ENCODE measurements at places on chromosomes 3 and 15.

- DNase-seq: no peak
Measured at GRCh38 chr3:73188707-73189106, 127.2 kb downstream of the EBLN2 start.

DNA sequence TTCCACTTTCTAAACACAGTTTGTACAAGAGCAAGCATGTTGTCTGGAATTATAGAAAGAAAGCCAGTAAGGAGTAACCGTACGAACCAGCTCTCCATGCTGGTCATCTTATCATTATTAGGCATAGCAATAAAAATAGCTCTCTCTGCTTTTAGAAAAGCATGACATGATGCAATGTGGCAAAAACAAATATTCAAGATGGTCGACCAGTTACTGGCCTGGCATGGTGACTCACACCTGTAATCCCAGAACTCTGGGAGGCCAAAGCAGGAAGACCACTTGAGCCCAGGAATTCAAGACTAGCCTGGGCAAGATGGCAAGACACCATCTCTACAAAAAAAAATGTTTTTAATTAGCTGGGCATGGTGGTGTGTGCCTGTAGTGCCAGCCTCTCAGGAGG lies 2.6 kb upstream of the MAP4 start:
- no peak for DNase-seq

- DNase-seq: no peak
Measured at GRCh38 chr15:87732976-87733375, 523.6 kb downstream of the NTRK3 start.

- DNase-seq: no peak
Measured at GRCh38 chr3:127706312-127706711, 33.6 kb downstream of the ABTB1 start.

DNA sequence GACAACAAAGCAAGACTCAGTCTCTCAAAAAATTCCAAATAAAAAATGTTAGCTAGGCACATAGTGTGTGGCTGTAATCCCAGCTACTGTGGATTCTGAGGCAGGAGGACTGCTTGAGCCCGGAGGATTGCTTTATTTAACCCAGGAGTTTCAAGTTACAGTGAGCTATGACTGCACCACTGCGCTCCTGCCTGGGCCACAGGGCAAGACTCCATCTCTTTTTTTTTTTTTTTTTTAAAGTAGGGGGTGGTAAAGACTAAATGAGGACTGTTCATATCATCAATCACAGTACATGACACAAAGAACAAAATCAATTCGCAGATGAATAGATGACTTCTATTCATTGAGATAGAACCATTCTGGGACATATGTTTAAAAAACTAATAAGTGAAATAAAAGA lies 48.1 kb downstream of the ACAP2 start:
- DNase-seq: no peak

GRCh38 chr3:171435757-171436156 lies 24.4 kb downstream of the TNIK start:
- no peak for DNase-seq

DNA sequence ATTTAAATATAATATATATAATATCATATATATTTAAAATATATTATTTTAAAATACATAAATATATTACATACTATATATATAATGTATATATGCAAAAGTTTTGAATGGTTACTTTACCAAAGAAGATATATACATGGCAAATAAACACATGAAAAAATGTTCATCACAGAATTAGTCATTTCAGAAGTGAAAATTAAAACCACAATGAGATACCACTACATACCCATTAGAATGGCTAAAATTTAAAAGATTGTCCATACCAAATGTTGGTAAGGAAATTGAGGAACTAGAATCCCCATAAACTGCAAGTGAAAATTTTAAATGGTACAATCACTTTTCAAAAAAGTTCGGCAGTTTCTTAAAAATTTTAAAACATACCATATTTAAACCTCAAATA lies 23.6 kb upstream of the COL8A1 start:
- DNase-seq: no peak

DNA sequence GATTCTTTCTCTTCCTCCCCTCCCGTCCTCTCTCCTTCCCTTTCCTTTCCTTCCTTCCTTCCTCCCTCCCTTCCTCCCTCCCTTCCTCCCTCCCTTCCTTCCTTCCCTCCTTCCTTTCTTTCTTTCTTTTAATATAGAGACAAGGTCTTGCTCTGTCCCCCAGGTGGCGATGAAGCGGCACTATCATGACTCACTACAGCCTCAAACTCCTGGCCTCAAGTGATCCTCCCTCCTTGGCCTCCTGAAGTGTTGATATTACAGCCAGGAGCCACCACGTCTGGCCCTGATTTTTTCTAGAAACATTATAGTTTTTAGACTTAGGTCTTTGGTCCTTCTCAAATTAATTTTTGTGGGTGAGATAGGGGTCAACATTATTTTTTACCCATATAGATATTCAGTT lies 15.5 kb downstream of the GRM2 start:
- DNase-seq: no peak

- DNase-seq: no peak
Measured at GRCh38 chr3:127859730-127860129, 37.4 kb upstream of the MGLL start.

- DNase-seq: no peak
Measured at GRCh38 chr3:46667657-46668056, 25.8 kb downstream of the ALS2CL start.

DNA sequence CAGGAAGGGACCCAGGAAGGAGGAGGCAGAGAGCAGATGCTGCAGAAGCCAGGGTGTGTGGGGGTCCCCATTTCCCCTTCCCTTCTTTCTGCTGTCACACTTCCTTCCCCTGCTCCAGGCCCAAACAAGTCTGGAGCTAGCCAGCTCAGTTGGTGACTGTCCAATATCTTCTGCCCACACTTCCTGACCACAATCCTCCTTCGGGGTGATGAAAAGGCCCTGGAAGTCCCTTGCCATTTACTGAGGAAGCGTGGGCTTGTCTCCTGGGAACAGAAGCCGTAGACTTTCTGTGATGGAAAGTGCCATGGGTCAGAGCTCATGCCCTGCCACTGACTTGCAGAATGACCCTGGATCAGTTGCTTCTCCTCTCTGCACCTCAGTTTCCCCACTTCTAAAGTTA lies 39.0 kb downstream of the ANAPC13 start:
- DNase-seq: no peak

- DNase-seq: no peak
Measured at GRCh38 chr15:57079931-57080620, 161.6 kb downstream of the TCF12 start.

GRCh38 chr3:101942356-101942755 lies 93.0 kb downstream of the NFKBIZ start:
- no peak for DNase-seq

GRCh38 chr3:179416681-179417080 lies 34.6 kb downstream of the GNB4 start:
- no peak for DNase-seq

DNA sequence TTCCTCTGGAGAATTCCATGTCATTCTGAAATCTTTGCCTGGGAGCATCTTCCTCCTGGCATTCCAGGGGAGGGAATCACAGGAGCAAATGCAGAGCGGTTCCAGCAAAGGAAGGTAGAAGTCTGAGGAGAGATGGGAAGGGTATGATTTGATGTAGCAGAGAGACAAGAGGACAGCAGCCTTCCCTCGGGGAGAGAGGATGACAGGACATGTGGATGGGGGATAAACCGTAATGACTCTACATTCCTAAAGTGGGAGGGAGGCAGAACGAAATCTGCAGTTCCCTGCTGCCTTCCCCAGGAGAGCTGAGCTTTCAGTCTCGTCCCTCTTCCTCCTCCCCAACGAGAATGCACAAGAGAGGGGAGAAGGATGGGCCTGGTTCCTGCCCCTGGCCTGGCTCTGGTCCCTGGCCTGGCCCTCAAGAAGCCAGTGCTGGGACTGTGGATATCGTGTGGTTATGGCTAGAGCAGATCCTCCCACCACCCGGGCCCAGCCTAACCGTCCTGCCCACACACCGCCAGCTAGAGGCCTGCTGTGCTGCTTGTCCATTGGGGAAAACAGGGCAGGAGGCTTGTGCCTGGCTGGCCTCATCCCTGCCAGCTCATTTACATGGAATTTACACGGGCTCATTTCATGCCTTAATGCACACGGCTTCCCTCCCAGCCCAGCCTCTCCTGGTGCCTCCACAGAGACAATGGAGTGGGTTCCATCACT lies 26.6 kb downstream of the SEMA7A start:
- DNase-seq: peak; percentile 47

DNA sequence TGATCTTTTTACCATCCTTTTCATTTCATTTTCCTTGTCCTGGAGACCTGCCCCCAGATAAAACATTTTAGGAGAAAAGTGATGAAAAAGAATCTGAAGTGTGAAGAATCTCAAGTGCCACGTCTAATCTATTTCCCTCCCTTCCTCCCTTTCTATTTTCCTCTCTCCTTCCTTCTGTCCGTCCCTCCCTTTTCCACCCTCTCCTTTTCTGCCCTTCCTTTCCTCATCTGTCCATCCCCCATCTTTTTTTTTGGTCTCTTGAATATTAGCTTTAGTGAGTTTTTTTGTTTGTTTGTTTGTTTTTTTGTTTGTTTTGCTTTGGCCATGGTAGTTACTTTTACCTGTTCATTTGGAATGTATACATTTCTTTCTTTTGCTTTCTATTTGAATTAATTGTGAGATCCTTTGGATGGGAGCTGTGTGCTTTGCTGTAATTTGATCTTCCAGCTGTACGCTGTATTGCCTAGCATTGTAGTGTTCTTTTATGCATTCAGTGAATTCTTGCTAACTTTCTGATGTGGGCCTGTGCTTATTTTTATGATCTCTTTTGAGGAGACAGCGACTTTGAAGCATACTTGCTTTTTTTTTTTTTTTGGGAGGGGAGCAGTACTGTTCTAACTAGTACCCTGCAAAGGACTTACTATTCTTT lies 19.2 kb downstream of the CDIN1 start:
- DNase-seq: peak; percentile 25

DNA sequence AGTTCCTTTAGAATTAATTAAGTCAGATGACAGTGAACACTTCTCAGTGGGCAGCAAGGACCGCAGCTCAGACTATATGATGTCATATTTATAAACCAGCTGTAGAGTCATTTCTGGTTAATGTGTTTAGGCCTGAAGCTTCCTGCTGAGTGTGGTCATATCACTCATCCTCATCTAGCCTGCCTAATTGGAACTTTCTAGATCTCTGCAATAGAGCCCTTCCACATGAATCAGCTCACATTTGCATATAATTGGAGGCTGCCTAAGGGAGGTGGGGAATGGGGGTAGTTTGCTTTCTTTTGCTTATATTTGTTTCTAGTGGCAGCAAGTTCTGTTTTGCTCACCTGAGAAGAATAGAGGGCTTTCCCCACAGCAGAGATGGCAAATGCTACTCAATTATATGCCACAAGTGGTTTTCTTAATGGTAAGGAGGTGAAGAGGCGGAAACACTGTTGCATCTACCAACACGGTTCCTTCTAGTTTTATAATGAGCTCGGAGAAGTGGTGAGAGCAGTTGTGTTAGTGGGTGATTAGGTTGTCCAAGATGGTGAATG lies 148.1 kb downstream of the KLHL25 start:
- DNase-seq: no peak

GRCh38 chr3:11287404-11287803 lies 15.2 kb downstream of the ATG7 start:
- DNase-seq: no peak

DNA sequence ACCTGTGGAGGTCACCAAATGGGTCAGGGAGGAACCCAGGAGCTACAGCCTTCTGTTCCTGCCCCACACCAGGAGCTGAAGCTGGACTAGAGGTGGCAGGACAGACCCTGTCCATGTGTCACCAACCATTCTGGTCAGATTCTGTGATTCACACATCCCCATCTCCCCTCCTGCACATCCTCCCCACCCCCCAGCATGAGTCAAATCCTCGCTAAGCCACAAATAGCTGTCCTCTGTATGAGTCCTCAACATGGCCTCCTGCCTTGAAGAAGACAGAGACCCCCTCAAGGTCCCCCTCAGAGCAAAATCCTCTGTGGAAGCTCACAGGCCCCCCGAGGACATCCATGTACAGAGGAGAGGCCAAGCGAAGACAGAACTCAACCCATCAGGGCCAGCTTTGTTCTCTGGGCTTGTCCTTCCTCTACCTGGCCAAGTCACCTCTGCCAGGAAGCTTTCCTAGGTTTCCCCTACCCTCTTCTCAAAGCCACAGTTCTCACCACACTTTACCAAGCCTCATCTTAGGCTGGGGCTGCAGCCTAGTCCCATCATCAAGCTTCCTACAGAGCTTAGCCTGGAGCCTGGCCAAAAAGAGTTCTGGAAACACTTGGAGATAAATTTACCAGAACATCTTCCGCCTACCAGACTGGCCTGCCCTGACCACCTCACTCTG lies 17.1 kb downstream of the CACNA2D2 start:
- DNase-seq: no peak

DNA sequence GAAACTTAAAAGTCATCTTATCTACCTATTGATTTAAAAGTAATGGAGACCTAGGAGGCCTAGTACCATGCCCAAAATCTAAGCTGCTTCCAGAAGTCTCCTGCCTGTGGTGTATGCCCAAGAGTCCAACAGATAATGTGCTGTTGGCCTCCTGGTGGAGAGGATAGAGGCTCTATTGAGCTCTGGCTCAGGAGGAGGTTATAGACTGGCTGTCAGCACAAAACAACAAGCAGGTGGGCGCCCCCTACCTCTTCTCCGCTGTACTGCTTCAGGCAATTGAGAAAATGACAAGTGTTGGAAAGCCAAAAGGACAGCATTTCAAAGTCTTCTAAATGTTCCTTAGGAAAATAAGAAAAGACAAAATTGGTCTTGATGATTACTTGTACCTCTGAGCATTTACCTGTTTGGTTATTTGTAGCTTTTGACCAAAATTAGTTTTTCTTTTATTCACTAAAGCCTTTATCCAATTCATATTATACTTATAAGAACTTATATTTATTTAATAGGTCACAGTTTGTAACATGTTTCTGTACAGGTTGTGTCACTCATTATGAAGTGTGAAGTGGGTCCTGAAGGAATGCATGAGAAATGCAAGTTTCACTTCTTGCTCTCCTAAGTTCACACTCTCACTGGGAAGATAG lies 17.2 kb upstream of the GNB5 start:
- DNase-seq: no peak

DNA sequence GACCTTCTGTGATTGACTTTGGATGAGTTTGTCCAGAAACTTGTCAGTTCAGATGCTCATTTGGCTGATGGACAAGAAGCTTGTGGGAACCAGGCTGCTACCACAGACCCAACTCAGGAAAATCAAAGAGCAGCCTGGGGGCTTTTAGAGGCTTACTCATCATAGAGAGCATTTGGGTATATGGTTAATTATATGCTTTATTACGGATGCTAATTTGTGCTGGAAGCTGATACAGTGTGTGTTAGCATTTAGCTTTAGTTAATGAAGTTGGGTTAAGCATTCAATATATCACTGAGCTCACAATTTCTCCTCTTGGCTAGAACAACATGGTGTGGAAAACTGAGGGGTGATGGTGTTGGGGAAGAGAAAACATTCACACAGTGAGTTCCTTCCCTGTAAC lies 664.2 kb upstream of the CFAP20DC start:
- no peak for DNase-seq

DNA sequence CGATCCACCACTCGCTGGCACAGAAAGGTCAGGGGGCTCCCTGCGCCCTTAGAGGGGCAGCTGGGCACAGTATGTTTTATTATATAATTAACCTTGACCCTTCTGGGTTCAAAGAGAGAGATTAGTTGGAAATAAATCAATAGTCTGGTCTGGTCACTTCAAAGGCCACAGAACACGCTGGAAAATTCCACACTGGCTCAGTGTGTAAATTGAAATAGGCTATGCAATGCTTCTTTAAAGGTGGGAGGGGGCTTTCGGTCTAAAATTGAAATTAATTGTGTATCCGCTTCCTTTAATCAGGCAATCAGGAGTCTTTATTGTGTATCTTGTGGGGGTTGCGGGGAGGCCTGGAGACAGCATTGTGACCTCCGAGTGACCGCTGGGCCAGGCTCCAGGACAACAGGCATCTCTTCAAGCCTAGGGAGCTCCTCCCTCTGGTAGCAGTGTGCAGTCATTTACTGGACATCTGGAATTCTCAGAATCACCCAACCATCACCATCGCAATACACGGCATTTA lies 8.0 kb downstream of the RNU5B-1 start:
- no peak for DNase-seq

Measured in right renal cortex interstitium (tissue), 3 donors.